ENCODE measurements at places on chromosomes 7 and 10.

DNA sequence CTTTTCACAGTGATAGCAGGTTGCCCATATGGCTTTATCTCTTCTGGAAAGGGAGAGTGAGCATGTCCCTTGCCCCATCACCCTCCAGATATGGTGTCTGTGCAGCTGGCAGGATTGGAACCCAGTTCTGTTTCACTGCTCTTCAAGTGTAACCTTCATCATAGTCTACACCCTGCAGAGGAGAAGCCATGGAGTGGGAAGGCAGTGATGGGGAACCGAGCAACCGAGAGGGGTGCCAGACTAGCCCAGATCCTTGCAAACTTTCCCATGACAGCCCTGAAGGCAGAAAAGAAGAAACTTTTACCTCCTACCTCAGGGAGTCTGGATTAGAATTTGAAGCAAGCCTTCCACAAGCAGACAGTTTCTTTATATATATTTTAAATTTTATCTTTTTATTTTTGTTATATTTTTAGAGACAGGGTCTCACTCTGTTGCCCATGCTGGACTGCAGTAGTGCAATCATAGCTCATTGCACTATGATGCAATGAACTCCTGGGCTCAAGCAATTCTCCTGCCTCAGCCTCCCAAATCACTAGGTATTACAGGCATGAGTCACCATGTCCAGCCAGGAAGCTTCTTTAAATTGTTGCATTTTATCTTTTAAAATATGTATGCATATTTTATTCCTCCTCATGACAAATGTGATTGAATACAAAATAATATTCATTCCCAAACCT lies 133.3 kb downstream of the KCNMA1 start:
- DNase-seq = no peak

GRCh38 chr7:146635205-146636032 lies 518.8 kb downstream of the CNTNAP2 start:
- no peak for DNase-seq

- DNase-seq = no peak
Measured at GRCh38 chr10:99799613-99800012, 17.2 kb downstream of the ABCC2 start.

DNA sequence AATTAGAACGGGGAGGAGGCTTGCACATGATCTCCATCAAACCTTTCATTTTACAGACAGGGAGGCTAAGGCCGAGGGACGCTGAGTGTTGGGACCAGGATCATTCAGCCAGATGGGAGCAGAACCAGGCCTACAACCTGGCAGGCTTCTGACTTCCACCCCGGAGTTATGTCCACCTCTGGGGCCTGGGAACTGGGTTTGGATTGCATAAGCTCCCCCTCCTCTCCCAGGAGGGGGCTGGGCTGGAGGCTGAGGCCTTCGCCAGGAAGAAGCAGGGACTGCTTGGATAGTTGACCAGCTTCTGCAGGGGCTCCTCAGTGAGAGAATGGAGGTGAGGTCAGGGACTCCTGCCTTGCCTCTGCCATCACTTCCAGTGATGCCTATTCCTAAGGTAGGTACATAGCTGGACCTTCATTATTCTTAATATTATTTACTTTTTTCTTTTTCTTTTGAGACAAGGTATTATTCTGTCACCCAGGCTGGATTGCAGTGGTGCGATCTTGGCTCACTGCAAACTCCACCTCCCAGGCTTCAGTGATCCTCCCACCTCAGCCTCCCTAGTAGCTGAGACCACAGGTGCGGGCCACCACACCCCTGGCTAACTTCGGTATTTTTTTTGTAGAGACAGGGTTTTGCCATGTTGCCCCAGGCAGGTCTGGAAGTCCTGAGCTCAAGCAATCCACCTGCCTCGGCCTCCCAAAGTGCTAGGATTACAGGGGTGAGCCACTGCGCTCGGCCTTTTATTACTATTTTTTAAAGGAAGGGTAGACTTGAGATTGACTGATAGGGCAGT lies 1.3 kb downstream of the SNX10 start:
- DNase-seq = no peak

- no peak for DNase-seq
Measured at GRCh38 chr7:115763347-115763746, 267.2 kb downstream of the TFEC start.

DNA sequence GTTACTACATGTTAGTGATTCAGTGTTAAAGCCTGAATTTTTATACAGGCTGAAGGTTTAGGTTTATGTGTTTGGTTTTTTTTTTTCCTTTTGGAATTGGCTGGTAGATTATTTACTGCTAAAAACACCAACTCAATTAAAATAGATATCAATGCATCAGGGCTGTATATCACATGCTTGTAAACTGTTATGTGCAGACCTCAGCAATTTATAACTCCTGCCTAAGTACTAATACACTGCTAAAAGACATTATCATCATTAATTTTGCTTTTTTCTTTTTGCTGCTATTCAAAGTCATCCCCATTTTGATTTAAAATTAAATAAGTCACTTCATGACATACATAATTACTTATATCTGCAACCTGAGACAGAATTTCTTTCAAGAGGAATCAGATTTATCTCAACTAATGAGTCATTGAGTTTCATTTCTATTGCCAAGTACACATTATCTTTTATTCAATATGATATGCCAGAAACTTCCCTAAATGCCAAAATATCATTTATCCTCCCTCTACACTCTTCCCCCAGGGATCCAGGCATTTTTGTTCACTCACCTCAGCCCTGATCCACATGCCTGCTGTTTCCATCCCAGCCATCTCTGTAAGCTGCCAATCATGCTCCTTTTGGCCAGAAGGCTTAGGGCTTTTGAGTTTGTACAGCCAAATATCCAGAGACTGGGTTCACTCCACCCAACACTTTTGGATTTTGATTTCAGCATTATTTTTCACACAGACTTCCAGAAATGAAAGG lies 98.5 kb downstream of the POLR1F start:
- no peak for DNase-seq

- no peak for DNase-seq
Measured at GRCh38 chr10:60205741-60206140, 183.9 kb downstream of the ANK3 start.

DNA sequence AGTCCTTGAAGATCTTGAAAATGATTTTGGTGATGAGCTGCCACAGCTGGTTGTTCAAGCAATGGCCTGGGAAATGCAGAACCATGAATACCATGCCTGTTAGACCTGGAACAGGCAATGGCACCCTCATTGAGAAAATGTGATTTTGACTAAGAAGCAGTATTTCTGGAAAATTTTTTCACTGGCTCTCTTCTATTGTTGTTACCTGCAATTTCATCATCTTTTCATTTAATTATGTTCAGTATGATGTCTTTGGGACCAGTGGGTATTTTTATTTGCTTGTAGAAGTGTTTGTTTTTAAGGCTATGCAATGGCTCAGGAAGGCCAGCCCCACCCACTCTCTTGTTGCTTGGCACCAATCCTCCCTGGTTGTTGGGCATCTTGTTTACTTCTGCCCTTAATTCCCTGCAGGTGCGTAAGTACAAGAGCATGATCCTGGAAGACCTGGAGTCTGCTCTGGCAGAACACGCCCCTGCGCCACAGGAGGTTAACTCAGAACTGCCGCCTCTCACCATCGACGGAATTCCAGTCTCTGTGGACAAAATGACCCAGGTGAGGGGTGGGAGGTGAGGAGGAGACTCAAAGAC lies 78.6 kb downstream of the NRF1 start:
- DNase-seq = no peak

GRCh38 chr7:127799535-127800305 lies 147.7 kb downstream of the SND1 start:
- no peak for DNase-seq

GRCh38 chr7:139249179-139249810 lies 18.3 kb downstream of the UBN2 start:
- no peak for DNase-seq

DNA sequence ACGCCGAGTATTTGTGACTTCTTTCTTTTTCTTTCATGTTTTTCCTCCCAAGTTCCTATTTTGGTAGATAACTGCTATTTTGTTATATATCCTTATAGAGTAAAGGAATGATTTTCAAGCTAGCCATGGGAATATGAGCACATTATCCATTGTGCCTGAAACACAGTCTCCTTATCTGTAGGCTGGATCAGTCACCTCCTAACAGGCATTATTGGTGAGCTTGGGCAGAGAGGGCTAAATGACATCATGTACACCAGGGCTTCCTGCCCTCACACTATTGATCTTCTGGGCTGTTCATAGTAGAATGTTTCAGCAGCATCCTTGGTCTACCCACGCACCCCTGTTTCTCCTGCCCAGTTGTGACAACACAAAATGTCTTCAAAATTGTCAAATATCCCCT lies 88.1 kb upstream of the CTBP2 start:
- DNase-seq = no peak

- DNase-seq = no peak
Measured at GRCh38 chr7:1169409-1170368, 9.7 kb upstream of the ZFAND2A start.

- no peak for DNase-seq
Measured at GRCh38 chr7:107758667-107759066, 14.7 kb downstream of the CBLL1 start.

DNA sequence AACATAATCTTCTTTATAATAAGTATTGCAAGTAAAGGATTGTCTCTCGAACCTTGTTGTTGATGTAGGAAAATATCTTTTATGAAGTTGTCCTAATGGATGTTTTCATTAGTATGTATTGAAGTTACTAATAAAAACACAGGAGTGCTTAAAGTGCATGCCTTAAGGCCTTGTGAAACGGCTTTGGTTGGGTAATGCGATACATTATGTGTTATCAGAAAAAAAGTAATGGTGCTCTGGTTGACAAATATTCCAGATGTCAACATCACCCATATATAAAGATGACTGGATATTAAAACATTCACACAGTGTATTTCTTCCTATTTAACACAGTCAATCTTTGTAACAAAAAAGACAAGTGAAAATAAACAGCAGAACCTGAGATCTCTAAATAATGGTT lies 310.7 kb downstream of the PRKG1 start:
- DNase-seq = no peak

Measured in DMS 273 treated with DMSO at 0.1 percent for 48 hours (cell line).